ENCODE measurements at places on chromosomes 7 and 10.

DNA sequence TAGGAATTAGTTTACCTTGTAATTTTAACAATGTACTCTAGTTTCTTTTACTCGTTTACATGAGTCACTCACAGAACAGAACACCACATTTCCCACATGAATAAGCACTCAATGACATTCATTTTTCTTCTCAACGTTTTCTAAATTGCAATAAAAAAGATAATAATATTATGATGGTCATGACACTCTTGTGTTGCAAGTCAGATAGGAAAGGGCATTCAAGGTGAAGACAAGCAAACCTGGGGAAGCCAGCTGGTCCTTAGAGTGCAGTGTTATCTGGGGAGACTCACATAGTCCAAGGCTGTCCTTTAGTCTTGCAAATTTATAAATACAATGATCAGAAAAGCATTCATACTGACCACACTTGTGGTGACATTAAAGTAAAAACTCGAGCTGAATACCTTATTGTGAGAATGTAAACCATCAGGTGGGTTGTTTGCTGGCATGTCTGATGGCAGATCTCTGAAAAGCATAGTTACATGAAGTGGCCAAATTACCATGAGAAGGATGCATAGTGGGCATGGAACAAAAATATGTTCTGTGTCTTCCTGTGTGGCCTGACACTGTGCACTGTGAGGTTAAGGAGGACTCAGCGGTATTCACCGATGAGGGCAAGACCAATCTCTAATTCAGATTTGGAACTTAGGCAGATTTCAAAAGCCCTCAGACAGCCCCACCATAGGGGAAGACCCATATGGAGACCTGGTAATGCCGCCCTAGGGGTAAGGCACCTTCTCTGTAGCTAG is 158.9 kb upstream of the ASAH2 start:
- no peak for DNase-seq

DNA sequence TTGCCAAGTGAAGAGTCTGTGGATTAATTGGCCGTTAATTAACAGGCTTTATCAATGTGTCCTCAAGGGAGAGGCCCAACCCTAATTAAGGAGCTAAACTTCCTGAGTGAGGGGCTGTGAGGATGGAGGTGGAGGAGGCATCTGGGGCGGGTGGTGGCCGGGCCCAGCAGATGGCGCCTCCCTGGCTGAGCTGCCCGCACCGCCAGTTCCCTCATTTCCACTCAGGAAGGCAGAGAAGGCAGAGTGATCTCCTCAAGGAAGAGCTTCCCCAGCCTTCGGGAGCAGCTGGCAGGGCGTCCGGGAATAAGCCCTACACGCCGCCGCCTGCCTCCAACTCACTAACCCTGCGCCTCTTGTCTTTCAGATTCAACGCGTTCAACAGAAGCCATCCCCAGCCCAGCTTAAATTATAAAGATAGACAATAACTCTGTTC is 112.2 kb downstream of the CYTH3 start:
- peak; percentile 82 for DNase-seq

DNA sequence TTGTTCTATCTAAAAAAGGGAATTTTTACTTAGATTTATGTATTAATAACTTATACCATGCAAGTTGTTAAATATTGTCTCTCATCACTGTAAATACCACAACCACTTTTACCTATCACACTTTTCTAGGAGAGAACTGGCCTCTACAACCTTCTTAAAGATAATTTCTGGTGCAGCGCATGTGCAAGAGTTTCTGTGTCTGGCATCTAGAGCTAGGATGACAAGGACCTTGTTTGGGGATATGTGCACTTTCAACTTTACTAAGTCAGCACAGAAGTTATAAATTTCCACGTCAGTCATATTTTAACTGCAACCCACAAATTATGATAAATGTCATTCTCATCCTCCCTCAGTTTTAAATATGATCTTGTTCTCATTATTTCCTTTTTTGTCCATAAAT is 156.9 kb upstream of the ADCY1 start:
- no peak for DNase-seq

GRCh38 chr7:87784424-87784823 is 91.7 kb downstream of the SLC25A40 start:
- no peak for DNase-seq

DNA sequence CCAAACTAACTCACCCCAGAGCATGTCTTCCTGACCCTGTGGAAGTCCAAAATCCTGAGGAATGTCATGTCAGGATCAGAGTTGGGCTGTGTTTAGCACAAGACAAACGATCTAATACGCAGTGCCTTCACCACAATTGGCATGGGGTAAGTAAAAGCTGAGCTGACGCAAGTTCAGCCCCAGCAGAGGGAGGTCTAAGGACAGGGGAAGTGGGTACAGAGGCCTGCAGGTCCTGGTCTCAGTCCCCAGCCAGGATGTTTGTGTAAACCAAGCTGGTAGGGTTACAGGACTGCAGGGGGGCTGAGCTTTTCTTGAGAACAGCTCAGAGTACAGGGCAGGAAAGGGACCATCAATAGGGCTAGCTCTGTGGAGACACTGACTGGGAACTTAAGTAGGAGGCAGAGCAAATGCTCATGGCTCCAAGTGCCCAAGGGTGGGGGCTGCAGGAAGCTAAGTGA is 5.3 kb upstream of the KCNIP2 start:
- DNase-seq, result peak; percentile 38

GRCh38 chr10:129711291-129711690 is 244.2 kb downstream of the MGMT start:
- DNase-seq, result no peak

- DNase-seq, result no peak
Observed at GRCh38 chr10:35535136-35535535, 70.0 kb upstream of the GJD4 start.

- no peak for DNase-seq
Observed at GRCh38 chr7:98222533-98223195, 11.4 kb downstream of the BHLHA15 start.
